ENCODE measurements at places on chromosomes 13 and 19.
A peak's percentile ranks its signal among the peaks of the same experiment; 100 is the strongest.

DNA sequence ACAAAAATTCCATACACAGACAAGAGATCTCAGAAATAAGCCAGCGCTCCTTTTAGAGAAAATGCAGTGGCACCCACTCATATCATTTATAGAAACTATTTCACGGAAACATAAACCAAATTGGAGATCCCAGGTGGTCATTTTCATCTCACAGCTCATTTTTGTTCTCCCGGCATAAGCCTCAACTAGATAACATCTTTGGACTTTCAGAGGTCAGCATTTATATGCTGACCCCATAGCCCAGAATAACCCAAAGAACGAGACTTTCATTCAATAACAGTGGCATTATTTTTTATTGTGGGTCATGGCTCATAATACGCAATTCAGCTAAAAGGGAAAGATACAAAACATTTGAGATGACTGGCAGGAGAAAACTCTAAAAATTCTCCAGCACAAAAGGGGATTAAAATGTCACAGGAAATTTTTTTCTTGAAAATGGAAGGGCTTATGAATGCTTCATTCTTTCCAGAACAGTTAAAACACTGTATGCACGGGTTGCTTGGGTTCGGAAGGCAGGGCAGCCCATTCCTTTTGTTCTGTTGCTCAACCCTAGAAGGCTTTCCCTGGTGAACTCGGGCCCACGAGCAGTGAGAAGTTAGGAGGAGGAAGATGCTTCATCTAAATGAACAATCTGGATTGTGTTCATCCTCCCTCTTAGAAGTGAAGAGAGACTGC lies 24.0 kb downstream of the STARD13 start:
- no peak for DNase-seq

GRCh38 chr13:107025991-107026390 lies 458.1 kb upstream of the ARGLU1 start:
- DNase-seq = peak; percentile 60

- DNase-seq = no peak
Observed at GRCh38 chr13:26502826-26503225, 54.7 kb upstream of the WASF3 start.

- DNase-seq = no peak
Observed at GRCh38 chr19:39512988-39513387, 2.0 kb upstream of the SELENOV start.

DNA sequence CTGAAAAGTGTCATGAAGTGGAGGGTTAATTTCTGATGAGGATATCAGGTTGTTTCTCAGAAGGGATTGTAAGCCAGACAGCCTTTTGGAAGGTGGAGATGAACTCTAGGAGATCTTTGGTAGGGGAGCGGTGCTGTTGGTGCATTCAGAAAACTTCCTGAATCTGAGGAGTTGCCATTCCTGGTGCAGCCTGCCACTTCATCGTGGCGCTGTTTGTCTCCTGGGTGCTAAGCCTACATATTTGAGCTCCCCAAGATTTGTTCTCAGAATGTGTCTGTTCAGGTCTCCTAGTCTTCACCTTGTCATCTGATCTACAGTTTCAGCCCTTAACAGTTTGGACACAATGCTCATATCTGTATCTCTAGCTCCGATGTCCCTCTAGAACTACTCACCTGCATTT lies 285.6 kb downstream of the MTUS2 start:
- no peak for DNase-seq
